ENCODE measurements at places on chromosomes 4 and X. TPM values are rescaled to one million over a fixed set of nuclear protein-coding genes. Genes with fewer than 3 reads are reported as not detected.

GRCh38 chr4:39786838-39787237 lies 88.9 kb downstream of the UBE2K start:
- DNase-seq = no peak

The HAND2 gene
- total RNA-seq = 8.9 TPM

The UGT2B11 gene
- total RNA-seq = 0.25 TPM

- no peak for DNase-seq
Observed at GRCh38 chrX:9466736-9467135, 1.9 kb downstream of the TBL1X start.

DNA sequence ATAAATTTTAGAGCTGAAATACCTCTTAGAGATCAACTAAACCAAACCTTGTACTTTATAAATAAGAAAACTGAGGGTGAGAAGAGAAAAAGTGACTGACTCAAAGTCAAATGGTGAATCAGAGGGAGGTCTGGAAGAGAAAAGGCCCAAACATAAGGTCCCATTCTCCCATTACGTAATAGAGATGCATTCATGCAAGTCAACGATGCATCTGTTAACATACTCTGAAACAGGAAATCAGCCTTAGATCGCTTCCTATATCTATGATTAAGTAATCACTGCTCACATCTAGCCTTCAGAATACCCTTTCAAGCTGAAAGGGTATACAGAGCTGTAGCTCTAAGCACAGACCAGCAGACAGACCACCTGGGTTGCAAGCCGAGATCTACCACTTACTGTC lies 6.5 kb downstream of the RNF150 start:
- no peak for DNase-seq

DNA sequence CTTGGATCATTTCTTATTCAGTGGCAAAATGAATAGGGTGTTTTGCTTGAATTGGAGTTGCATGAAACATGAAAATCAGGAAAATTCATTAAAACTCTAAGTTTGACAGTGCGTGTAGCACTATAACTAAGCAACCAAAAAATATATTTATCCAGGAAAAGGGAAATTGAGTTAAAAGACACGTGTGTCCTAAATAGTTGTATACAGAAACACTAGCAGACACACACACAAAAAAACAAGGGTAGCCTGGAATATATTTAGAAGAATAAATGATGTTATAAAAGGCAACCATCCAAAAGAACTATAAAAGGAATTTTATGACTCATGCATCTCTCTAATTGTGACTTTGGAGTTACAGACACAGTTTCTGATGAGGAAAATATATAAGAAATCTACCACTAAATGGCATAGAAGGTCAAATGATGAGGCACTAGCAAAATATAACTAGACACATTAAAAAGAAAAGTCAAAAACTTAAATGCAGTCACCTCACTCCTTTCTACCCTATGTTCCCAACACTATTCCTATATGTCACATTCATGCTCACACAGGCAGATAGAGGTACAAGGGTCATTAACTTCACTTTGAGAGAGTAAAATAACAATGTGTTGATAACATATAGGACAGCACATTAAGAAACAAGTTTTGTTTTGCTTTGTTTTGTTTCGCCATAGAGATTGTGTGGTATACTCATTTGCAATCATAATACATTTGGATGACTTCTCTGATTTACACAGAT lies 793.6 kb upstream of the INTU start:
- DNase-seq = no peak

DNA sequence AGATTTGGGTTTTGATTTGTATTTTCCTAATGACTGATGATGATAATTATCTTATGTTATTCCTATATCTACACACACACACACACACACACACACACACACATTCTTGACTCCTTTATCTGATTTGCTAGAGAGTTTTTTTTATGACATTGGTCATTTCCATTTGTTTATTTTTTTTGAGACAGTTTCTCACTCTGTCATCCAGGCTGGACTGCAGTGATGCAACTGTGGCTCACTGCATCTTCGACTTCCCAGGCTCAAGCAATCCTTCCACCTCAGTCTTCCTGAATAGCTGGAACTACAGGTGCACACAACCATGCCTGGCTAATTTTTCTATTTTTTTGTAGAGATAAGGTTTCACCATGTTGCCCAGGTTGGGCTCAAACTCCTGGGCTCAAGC lies 6.7 kb downstream of the ZNF81 start:
- no peak for DNase-seq

GRCh38 chrX:9557521-9557920 lies 92.7 kb downstream of the TBL1X start:
- peak; percentile 63 for DNase-seq

DNA sequence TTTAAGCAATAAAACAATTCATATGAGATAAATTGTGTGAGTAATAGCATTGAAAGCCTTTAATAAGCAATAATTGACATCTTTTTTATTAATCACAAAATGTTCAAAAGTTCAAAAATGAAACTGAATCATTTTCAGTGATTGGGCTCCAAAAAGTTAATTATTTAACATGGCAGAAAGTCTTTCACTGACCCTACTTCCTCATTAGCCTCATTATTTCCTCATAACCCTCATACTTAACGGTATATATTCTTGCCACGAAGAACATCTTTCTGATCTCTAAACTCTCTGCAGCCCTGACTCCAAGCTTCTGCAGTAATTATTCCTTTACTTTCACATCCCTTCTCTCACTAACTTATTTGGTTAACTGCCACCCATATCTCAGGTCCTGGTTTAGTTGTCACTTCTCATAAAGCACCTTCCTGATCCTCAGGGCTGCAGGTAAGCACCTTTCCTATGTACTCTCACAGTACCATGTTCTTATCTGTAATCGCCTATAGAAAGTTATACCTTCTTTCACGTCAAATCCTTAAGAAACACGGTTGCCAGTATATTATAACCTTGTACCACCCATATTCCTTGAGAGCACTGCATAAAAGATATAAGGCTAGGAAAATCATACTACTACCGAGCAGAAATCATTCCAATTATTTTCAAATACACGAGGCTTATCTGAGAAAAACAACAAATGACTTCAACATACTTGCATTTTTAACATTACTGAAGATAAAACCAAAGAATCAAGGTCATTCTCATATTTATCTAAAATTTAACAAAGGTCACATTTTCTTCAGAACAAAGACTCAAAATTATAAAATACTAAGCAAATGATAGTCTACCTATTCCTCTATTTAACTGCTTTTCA lies 72.2 kb downstream of the PPP3CA start:
- DNase-seq = no peak

DNA sequence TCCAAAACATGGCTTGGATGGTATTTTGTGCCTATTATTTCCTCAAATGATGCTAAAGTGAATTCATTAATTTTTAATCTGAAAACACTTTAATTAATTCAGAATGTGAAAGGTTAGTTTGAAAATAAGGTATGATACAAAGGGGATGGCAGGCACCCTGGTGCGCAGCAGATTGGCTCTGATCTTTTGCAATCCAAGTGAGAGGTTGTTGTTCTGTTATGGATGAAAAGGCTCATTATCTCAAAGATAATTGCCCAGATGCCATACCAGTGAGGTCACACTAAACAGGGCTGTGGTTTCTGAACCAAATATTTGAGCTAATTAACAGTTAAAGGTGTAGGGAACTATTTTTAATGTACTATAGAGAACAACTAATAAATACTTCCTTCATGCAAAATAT lies 504.9 kb downstream of the RAPGEF2 start:
- no peak for DNase-seq

DNA sequence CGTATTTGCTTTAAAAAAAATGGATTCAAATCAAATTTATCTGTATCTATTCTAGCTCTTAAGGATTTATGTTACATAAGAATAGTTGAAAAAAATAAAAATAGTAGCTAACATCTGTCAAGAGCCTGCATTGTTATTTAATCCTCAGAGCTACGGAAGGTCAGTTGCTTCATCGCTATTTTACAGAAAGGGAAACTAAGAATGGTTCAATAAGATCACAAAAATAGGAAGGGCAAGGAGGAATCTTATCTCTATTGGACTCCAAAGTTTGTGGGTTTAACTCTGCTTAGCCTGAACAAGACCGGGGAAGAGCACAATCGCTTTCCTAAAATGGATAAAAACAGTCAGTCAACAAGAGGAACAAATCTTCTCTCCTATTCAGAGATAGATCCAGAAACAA lies 270.2 kb upstream of the SMIM31 start:
- no peak for DNase-seq

The FHIP1A gene
- 4.0 TPM for total RNA-seq

DNA sequence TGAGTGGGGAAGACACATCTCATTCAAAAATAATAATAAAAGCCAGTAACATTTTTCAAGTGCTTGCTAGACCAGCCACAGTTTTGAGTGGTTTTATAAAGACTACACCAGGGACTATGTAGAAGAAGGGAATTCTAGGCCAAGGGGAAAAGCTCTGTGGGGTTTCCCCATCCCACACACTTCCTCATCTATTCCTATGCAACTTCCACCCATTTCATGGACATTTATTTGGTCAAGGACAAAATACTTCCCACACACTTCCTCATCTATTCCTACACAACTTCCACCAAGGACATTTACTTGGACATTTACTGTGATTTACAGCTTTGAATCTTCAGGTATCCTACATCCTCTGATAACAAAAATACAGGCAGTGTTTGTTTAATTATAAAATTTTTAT lies 86.5 kb upstream of the KLF3 start:
- DNase-seq = no peak

The F11 gene
- total RNA-seq = 171 TPM

Measured in left lobe of liver (tissue), 2 donors.